Lower leg skin (tissue), 4 donors: ENCODE measurements at places on chromosomes 12 and 14.
A peak's percentile ranks its signal among the peaks of the same experiment; 100 is the strongest.

DNA sequence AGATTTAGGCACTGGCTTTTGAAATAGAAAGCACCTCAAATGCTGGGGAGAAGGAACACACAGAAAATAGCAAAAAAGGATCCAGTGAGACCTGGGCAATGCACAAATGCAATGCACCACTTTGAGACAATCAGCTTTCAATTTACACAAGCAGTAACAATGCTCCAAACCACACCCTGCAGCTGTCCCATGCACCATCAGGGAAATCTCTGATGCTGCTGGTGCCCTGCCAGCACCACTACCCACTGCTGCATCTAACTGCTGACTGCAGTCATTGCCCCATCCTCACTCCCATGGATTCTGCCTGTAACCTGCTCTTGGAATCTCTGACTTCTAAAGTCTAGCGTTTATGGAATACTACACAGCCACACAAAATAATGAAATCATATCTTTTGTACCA is 21.0 kb upstream of the HMGA2 start:
- no peak for DNase-seq

DNA sequence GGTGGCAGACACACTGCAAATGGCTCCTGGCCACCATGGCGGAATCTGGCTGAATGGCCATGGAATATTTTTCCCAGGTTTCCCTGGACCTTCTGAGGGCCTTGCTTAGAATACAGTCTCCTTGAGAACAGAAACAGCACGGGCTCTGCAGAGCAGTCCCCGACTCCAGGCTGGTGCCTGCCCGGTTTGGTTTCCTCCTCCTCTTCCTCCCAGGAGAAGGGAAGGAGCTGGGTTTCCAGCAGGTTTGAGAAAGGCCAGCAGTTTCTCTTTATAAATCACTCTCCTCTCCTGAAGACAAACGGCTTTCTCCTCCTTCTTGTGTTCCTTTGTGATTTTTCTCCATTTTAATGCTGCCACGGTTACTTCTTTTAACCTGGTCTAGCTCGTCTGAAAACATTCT is 106.8 kb upstream of the RFLNA start:
- DNase-seq: no peak

GRCh38 chr12:132754160-132754932 is 7.3 kb downstream of the ANKLE2 start:
- no peak for DNase-seq

DNA sequence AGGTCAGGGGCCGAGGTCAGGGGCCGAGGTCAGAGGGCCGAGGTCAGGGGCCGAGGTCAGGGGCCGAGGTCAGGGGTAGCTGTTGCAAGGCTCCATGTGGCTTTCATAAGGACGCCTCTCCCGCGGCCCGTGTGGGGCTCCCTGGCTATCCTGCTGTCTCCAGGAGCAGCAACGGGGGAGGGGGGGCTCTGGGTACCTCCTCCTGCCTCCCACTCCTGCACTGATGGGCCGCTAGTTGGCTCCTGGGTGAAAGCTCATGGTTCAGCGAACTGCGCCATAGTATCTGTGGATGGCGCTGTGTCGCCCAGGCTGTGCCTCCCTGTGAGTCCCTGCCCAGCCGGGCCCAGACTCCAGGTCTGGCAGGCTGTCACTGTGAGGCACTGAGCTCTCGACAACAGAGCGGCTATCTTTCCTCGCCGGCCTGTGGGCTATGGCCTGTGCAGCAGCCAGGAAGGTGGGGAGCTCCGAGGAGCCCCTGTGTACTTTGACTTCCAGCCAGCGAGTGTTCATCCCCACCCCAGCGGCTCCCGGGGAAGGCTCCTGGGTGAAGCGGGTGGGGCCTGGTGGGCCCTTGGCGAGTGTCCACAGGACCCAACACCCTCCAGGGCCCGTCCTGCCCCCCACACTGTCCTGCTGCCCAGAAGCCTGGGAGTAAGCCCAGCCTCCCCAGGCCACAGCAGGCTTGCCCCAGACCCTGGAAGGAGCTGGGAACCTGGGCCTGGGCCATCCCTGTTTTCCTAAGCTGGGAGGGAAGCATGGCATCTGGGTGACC is 8.1 kb downstream of the RFLNA start:
- DNase-seq: no peak

DNA sequence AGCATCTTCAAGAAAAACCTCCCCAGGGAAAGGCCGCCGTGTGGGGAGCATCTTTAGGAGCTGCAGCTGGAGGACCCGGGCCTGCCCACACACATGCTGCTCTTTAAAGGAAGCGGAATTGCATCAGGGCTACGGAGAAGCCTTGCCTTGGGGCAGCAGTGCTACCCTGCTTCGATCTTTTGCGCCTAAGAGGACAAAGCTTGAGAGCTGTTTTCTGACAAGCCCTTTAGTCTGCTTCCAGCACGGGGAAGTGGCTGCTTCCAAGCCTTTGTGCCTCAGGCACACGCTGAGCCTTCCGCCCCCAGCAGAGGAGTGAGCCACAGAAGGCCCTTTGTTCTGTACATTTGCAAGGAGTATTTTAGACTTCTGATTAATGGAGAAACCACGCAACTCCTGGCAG is 31.5 kb downstream of the COA8 start:
- no peak for DNase-seq

GRCh38 chr14:33936391-33936790 is 14.5 kb downstream of the EGLN3 start:
- no peak for DNase-seq

DNA sequence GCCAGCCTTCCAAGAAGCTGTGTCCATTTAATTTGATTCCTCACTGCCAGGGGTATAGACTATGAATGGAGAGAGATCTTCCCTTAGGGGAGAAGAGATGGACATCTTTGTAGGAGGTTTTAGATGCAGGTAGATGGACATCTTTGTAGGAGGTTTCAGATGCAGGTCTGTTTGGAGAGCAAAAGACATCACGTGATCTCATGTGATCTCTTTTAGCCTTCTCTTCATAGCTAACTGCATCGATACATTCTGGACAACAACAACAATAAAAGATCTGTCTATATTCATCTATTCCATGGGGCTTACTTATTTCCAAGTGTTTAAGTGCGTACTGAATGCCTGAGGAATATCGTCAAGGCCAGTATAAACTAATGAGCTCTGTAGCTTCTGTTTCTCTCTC is 163.2 kb downstream of the PAX9 start:
- no peak for DNase-seq

DNA sequence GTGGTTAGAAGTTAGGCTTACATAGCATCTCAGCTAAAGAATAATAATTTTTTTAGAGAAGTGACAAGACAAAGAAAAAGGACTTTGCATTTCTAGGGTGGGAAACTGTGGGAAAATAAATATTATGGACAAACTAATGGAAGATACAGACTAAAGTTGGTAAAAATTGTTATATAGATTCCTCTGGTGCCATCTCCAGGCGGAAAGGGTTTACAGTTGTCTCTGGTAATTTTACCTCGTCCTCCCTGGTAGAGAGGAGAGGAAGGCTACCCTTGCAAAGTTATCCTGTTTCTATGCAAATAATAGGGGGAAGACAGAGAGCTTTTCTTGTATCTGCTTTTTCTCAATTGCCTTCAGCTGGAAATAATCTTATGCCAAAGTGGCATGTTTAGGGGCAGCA is 5.2 kb downstream of the OR11G2 start:
- DNase-seq: no peak

DNA sequence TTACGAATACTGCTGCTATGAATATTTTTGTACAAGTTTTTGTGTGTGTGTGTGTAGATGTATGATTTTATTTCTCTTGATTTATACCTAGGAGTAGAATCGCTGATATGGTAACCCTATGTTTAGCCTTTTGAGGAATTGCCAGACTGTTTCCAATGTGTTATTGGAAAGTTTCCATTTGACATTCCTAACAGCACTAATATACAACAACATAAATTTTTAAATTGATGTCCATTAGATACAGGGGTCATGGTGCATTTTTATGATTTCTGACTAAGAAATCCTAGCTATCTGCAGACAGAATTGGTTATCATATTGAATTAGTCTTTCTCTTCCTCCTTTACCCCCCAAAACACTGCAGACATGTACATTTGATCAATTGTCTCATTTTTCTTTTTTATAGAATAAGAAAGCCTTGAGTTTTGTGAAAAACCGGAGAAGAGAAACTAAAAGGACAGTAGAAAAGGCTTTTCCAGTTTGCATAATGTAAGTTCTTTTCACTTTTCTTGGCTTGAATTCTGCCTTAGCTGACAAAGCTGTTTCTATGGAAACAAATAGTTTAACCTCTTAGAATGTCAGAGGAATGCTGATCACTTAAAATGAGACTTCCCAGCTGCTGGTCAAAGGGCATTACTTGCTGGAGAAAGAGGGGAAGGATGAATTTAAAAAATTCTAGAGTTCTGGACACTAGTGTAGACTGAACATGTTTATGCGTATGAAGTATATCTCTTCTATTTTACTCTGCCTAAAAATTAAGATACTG is 28.2 kb downstream of the PALS1 start:
- no peak for DNase-seq

- DNase-seq: peak; percentile 39
Measured at GRCh38 chr14:88919502-88919901, 95.1 kb downstream of the TTC8 start.

DNA sequence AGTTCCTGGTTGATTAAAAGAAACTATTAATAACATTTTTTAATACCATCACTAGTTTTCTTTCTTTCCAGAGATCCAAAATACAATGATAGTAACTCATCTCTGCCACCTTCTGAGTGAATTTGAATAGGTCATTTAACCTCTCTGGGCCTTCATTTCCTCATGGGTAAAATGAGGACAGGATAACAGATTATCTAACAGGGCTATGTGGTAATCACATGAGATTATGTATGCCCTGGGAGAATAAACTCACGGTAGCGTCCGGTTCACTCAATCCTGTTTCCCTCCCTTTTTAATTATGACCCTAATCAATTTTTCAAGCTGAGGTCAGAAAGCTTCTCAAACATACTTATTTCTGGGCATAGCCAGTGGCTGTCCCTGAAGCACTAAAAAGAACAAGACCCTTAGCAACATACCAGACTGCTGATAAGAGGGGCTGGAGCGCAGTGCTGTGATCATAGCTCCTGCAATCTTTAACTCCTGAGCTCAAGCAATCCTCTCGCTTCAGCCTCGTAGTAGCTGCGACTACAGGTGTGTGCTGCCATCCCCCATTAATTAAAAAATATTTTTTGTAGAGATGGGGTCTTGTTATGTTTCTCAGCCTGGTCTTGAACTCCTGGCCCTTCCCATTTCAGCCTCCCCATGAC is 24.2 kb downstream of the ATXN2 start:
- DNase-seq: no peak

- no peak for DNase-seq
Measured at GRCh38 chr12:84738481-84738972, 174.1 kb downstream of the SLC6A15 start.

DNA sequence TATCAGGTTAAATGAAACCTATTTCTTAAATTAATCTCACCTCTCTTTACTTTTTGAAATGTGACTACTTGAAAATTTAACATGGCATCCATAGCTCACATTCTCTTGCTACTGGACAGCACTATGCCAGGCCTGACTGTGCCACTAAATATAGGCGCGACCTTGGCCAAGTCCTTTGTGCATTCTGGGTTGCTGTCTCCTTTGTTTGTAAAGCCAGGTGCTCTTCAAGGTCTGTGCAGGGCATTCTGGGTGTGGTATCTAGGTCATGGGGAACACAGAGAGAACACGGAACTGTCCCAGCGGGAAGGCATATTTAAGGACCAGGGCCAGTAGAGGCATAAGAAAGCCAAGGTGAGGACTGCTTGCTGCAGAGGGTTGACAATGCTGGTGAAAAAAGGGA is 121.2 kb downstream of the ZNF664 start:
- no peak for DNase-seq

DNA sequence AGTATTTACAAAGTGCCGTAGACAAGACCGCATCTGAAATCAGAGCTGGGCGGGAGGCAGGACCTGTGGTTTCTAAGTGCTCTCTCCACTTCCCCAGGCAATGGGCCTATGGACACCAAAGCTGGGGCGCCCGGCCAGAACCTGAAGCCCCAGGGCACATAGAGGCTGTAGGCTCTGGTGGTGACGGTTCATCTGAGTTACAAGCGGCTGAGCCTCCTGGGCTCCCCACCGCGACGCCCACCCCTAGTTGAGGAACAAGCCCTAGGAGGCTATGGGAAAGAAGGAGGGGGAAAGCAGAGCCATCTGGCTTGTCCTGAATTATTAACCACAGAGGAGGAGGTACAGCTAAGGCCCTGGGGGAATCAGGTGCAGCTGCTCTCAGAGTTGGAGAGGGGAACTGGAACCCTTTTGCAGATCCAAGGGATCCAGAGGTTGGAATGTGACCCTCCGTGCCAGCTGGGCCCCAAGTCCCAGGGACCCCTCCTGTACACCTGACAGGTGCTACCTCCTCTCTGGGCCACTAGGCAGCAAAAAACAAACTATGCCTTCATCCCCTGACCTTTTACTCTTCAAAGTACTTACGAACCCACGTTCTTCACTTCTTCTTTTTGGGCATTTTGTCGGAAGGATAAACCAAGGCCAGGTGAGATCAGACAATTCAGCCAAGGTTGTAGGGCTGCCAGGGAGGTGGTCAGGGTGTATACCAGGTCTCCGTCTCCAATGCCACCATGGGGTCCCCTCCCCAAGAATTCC is 77.2 kb downstream of the ARL6IP4 start:
- DNase-seq: no peak

DNA sequence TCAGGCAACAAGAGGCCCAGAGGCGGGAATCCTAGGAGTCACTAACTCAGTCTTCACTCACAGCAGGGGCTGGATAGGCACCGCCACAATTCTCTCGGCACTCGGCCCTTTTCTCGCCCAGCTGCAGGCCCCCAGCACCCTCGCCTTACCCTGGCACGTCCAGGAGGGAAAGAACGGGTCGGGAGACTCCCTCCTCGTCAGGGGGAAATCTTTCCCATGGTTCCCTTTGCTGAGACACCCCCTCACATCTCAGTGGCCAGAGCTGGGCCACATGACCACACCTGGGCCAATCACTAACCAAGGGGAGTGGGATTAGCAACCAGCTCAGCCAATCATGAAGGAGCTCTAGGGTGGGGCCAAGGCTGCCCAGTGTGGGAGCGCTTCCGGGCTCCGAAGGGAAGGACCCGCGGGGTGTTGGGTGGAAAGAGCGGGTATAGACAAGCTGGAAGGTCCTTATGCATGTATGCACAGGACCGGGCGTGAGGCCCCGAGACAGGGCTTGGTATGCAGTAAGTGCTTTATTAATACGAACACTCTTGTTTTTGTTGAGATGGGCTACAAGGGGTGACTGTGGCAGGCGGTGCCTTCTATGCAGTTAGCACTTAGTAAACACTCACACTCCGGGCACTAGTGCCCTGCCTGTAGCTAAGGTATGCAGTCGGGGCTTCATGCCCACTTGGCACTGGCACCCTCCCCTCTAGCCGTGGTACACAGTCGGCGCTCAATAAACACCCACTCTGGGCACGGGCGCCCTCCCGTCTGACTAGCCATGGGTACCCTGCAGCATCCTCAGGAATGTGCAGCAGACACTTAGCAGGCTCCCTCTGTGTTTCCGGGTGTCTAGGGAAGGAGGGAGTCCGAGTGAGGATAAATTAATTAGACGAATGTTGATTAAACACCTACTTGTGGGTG is 40.3 kb downstream of the ADGRD1 start:
- DNase-seq: no peak

GRCh38 chr12:62744551-62744950 is 190.4 kb downstream of the PPM1H start:
- DNase-seq: peak; percentile 61

GRCh38 chr12:28460420-28461130 is 270.3 kb downstream of the CCDC91 start:
- no peak for DNase-seq
